ENCODE measurements at places on chromosomes 1 and 21. TPM values are rescaled to one million over a fixed set of nuclear protein-coding genes. Genes with fewer than 3 reads are reported as not detected.
A peak's percentile ranks its signal among the peaks of the same experiment; 100 is the strongest.

ATP5PO gene
- 255 TPM for total RNA-seq

RC3H1 gene
- 27.2 TPM for total RNA-seq

GJA5 gene
- 0.28 TPM for total RNA-seq

RNASEL gene
- total RNA-seq, result 3.2 TPM

CCDC185 gene
- not detected for total RNA-seq

DNA sequence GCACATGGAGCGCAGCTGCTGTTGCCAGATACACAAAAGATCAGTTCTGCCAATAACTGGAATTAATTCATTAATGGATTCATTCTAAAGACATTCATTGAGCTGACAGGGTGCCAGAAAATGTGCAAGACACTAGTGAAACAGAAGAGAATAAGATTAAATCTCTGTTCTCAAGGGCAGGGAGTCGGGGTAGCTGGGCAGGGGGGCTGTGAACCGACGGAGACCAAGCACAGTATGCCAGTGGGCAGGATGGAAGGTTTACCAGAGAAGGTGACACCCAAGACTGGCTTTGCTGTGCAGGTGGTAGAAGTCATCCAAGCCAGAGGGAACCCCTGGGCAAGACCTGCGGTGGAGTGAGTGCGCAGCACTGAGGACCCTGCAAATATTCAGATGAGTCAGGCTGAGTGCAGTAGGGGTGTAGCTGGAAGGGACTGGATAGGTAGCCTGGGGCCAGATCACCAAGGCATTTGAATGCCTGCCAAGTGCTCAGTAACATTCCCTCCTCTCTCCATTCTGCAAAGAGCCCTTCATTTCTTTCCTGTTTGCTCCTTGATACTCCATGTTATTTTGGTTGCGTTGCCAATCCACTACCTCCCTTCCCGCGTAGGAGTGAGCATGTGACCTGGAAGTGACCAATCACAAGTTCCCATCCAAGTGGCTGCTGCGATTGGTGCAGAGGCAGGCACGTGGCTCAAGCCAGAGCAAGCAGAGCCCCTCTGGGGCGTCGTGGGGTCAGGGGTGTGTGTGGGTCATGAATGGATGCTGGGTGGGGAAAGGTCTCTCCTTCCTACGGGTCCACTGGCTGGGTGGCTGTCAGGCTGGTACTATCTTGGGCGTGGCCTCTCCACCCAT, 413.1 kb downstream of the PTPRU start:
- no peak for DNase-seq

DNA sequence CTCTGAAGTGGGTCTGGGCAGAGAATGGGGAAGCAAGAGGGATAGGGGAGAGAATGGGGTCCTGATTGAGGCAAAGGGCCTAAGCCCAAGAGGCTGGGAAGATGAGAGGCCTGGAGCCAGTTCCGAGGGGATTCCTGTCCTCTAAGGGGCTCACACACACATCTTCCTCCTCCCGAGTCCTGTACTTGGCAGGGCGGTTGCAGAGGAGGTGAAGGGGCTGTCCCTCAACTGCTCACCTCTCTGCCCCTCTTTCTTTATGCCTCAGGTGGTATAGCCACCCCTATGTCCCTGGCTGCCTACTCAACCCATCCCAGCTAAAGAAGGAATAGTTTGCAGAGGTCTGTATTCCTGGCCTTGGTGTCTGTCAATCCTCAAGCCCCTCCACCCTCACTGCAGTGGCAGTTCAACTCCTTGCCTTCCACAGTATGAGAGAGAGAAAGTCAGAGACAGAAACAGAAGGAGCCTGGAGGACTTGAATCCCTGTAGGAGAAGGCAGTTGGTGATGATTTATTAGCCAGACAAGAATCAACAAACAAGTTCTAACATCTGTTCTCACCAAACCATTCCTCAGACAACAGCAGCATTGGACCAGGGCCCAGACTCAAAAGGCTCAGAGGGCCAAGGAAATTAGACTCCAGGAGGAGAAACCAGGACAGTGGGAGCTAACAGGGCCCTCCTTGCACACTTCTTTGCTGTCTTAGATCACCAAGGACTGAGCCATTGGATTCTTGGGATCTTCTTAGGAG, 10.7 kb downstream of the SH2D2A start:
- peak; percentile 53 for DNase-seq

- no peak for DNase-seq
Observed at GRCh38 chr1:27361044-27361402, 5.7 kb downstream of the MAP3K6 start.

GRCh38 chr1:114144016-114144415, 9.7 kb downstream of the SYT6 start:
- DNase-seq, result no peak

DNA sequence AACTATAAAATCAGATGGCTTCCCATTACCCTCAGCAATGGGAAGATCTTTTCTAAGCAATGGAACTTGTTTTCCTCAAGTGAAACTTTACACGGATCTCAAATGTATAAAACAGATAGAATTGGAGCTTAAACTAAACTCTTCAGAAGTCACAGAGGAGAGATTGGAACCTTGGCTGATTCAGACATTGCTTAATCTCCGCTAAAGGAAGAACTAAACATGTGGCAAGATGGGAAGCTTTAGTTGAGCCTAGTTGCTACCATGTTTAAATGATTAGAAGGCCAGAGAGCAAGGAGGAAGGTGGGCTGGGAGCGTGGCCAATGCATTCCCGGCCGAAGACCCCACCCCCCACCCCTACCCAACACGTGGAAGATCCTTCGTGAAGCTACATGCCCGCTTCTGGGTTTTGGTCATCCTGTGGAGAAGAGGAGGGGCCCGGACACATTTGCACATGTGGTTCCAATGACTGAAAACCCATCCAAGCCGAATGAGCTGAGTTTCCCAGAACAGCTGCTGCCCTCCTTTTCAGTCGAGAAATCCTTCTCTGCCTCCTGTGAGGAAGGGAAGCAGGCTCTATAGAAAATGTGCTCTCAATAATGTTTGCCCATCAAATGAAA, 164.3 kb downstream of the MIS18A start:
- no peak for DNase-seq

DNA sequence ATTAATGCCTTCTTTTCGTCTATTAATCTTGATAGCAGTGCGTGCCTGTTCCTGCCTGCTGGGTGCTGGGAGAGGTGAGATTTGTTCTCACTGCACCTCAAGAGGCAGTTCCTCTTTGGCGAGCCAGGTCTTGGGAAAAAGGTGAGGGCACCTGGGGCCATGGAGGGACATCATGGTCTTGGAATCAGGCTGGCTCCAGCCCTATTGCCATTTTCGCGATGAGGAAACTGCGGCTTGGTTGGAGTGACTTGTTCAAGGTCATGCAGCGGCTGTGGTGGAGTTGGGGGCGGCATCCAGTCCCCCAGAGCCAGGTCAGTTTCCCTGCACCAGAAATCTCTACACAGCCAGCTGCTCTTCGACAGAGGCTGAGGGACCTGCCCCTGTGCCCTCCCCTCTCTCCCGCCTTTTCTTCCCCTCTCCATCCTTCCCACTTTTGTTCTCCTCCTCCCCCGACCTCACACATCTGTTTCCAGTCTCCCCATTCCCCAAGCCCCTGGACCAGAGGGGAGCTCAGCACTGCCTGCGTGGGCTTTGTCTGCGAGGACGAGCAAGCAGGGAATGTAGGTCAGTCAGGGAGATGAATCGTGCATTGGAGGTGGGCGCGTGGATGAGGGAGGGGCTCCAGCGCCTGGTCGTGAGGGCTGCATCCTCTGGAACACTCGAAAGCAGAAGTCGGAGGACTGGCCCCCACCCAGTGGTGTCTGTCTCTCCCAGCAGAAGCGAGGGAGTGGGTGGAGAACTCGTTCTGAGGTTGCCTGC, 135.1 kb downstream of the ACTL8 start:
- no peak for DNase-seq

- peak; percentile 41 for DNase-seq
Observed at GRCh38 chr1:219271818-219272535, 98.3 kb downstream of the LYPLAL1 start.

DNA sequence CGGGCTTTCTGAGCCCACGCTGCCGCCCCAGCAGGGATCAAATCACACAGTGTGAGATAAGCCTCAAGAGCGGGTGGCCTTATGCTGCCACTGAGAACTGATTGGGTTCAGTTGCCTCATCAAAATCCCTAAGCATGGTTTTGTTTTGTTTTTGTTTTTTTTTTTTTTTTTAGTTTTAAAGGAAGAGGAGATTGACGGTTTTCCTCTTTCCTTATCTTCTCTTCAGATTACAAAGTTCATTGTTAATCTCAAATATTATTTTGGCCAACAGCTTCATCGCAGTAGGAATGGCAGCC, 651 bp downstream of the COA6 start:
- DNase-seq, result no peak

- no peak for DNase-seq
Observed at GRCh38 chr21:41031701-41032220, 136.2 kb upstream of the BACE2 start.

DNA sequence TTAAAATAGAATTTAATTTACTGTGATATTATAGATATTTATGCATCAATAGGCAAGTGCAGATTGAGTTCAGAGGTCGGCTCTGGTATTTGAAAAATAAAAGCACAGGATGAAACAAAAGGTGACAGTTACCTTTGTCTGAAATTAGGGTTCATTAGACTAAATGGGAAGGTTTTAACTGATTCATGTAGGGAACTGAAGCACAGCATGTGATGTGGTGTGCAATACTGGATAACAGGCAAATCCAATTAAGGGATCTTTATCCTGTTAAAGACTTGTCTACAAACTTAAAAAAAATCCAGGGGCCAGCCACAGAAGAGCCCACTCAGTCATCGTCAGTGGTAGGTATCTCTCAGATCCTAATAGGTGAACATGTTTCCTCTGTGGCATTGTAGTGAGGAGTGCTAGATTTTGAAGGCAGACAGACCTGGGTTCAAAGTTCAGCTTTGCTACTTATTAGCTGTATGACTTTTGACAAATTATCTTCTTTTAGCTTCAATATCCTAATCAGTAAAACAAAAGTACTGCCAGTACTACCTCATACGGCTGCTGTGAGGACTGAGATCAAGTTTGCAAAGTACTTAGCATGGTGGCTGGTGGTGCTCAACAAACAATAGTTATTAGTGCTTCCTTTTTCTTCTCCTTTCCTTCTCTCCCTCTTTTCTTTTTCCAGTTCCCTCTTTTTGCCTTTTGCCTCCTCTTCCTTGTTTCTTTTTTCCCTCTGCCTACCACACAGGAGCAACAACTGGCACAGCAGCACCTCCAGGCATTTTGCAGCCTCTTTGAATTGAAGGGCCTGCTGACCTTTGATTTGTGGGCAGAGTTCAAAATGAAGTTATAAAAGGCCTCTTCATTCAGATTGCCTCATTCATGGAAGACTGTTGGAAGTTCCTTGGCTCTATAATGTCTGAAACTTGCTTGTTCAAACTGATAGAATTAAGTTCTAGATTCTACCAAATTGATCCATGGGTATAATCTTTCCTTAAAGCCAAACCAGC, 44.9 kb upstream of the FOXD3 start:
- DNase-seq, result peak; percentile 48

GRCh38 chr1:245195398-245195797, 40.6 kb downstream of the KIF26B start:
- DNase-seq, result no peak

GRCh38 chr1:153752072-153752471, 23.1 kb upstream of the SLC27A3 start:
- no peak for DNase-seq
